Stimulated activated CD4-positive, alpha-beta T cell treated with anti-CD3 and anti-CD28 coated beads, Interleukin-12 subunit alpha, Interleukin-12 subunit beta, amount 100 ng/mL, for 4 hours (primary cell): ENCODE measurements at places on chromosomes 2 and 18.

- DNase-seq, result no peak
Observed at GRCh38 chr18:42196651-42197050, 241.6 kb downstream of the PIK3C3 start.

GRCh38 chr2:50513724-50514123, 518.2 kb downstream of the NRXN1 start:
- no peak for DNase-seq

DNA sequence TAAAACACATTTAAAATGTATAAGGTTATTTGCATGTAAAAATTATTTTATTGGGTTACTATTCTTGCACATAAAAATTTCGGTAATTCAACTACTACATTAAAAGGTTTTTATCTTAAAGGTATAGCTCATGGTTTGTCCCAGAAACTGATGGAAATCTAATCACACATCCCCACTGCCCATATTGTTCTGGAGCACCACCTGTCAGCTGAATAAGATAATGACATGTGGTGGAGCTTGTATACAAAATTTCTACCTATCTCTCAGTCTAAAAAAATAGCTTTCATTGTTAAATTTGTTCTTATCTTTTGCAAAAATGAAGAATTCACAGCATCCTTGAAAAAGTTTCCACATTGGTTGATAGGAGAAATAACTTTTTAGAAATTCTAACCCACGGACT, 18.3 kb downstream of the ERBB4 start:
- DNase-seq, result no peak

GRCh38 chr18:3264362-3264761, 2.4 kb downstream of the MYL12B start:
- no peak for DNase-seq

DNA sequence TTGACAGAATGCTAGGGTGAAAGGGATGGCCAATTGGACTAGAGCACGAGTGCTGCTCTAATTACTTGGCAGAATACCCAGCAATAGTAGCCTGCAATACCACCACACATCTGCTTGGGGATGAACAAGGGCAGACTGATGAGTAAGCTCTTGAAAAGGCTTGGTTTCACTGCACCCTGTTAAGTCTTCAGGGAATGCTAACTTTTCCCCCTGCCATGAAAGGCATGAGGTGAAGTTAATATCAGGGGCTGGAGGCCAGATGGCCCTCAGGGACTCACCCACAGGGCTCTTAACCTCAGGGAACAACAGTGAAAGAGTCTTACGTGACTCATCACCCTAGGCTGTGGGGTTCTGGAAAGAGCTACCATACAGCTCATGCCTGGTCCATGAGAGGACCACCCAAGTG, 51.7 kb upstream of the MYL1 start:
- DNase-seq, result no peak

- DNase-seq, result no peak
Observed at GRCh38 chr2:120305296-120305695, 40.6 kb upstream of the INHBB start.

- DNase-seq, result no peak
Observed at GRCh38 chr2:121801916-121802315, 46.5 kb downstream of the TSN start.

DNA sequence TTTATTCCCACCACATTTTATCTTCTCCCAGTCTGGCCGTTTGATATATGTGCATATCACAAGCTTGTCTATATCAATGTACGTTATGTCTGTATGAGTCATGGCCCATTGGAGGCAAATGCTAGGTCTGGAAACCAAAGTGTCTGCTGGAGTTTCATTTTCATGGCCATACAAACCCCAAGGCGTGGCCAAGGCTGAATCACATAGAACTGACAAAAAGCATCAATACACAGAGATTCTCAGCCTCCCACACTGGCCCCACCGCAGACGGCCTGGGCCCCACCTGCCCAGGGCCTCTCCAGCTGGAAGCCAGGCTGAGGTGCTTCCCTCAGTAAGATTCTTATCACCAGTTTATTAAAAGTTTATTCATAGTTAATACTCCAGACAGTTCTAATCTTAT, 40.5 kb upstream of the SALL3 start:
- no peak for DNase-seq

DNA sequence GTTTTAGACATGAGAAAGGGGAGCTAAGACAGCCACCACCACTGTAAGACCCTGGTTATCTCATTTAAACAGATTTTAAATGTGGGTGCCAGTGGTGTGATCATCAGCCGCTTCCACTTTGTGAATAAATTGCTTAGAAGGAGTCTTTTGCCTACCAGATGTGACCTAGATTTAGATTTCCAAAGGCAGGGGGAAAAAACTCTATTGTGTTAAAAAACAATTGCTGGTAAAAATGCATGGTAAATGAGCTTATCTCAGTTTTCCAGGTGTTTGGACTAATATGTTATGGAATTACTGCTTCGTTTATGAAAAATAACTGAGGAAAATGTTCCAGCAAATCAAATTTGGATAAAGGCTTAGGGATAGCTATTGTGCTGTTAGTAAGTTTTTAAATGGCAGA, 466.3 kb upstream of the RAB12 start:
- DNase-seq, result no peak

- DNase-seq, result no peak
Observed at GRCh38 chr2:95010718-95011117, 14.8 kb upstream of the MAL start.
